Lung (tissue), 17 donors: ENCODE measurements at places on chromosomes 16 and 17. TPM values are rescaled to one million over a fixed set of nuclear protein-coding genes. Genes with fewer than 3 reads are reported as not detected.

DNA sequence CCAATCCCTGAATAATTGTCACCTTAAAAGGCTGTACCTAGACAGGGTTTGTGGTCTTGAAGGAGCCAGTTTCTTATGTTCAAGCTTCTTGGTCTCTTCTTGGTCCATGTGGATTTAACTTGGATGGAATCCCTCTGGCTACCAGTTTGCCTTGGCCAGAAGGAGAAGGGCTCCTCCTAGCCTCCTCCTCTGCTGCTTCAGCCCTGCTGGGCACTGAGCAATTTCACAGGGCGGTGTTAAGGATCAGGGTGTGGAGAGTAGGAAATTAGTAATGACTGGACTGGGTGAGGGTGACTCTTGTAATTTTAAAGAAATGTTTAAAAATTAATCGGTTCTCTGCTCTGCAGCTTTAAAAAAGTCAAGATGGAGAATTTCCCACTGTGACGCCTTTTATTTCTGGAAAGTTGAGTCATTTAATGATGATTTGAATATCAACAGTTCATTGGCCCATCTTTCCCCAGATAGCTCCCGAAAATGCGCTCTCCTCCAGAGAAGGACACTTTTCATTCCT lies 96.4 kb downstream of the MSI2 start:
- peaks cover 5% of the 10 kb centered on the region for H3K36me3 ChIP-seq
- no peaks in the 10 kb centered on the region for H3K27me3 ChIP-seq

DNA sequence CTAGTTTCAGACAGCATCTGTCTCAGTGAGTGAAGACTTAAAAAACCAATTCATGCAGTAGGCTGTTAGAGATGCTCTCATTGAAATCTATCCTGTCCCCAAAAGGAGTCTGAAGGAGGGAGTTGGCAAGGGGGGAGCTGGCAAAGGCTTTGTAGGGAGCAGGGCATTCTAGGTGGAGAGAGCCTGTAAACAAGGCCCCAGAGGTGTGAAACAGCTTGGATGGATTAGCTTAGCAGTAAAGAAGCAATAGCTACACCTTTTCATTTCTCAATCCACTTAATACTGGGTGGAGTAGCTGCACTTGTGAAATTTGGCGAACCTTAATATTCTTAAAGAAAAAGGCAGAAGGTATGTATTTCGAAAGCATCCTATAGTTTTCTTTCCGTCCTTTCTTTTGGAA lies 61.8 kb downstream of the KSR1 start:
- no peaks in the 10 kb centered on the region for H3K36me3 ChIP-seq
- DNase-seq: no peak
- H3K27me3 ChIP-seq: no peaks in the 10 kb centered on the region
- no peaks in the 10 kb centered on the region for H3K4me1 ChIP-seq

DNA sequence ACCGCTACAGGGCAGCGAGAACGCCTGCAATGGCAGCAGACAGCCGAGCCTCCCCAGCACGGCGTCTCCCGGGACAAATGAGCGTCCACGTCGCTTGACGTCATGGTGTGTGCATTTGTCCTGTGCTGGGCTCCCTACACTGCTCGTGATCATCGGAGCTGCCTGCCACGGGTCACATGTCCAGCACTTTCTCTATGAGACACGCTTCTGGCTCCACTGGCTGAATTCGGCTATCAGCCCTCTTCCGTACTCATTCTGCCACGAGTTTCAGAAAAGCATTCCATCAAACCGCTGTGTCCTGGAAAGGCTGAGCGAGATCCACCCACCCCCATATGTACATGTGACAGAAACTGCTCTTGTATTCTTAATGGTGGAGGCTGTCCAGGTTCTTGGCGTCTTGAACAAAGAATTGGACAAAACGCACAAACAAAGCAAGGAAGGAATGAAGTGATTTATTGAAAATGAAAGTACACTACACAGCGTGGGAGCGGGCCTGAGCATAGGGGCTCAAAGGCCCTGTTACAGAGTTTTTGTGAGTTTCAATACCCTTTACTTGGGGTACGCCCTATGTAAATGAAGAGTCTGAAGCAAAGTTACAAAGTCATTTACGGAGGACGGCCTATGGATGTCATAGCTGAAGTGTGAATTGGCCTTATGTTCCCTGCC lies 28.5 kb upstream of the SHCBP1 start:
- no peak overlapping the region for H3K4me3 ChIP-seq
- no peak for DNase-seq
- H3K36me3 ChIP-seq: no peaks in the 10 kb centered on the region

- H3K4me1 ChIP-seq: no peaks in the 10 kb centered on the region
- no peak for DNase-seq
- H3K36me3 ChIP-seq: peaks cover 11% of the 10 kb centered on the region
Measured at GRCh38 chr16:48547530-48547929, 62.5 kb downstream of the N4BP1 start.

- peaks cover 10% of the 10 kb centered on the region for H3K27me3 ChIP-seq
- H3K27ac ChIP-seq: no peak overlapping the region
- H3K36me3 ChIP-seq: no peaks in the 10 kb centered on the region
- H3K4me1 ChIP-seq: no peaks in the 10 kb centered on the region
- DNase-seq: no peak
Measured at GRCh38 chr17:49157784-49158183, 25.2 kb downstream of the B4GALNT2 start.

DNA sequence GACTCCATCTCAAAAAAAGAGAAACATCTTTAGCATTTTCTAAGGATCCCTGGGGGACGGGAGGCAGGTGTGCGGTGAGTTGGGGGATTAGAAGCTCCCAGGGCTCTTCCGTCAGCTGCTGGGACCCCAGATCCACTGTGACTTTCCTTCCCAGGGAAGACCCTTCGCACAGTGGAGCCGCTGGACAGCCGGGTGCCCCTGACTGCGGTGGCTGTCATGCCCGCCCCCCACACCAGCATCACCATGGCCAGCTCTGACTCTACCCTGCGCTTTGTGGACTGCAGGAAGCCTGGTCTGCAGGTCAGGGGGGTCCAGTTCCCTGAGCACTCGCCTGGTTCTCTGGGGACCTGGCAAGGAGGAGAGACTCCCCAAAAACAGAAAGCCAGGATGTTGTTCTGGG lies 7.3 kb upstream of the SERPINF2 start:
- H3K4me3 ChIP-seq: no peak overlapping the region
- no peak for DNase-seq
- no peaks in the 10 kb centered on the region for H3K27me3 ChIP-seq
- H3K4me1 ChIP-seq: peaks cover 9% of the 10 kb centered on the region
- H3K36me3 ChIP-seq: peaks cover 57% of the 10 kb centered on the region

DNA sequence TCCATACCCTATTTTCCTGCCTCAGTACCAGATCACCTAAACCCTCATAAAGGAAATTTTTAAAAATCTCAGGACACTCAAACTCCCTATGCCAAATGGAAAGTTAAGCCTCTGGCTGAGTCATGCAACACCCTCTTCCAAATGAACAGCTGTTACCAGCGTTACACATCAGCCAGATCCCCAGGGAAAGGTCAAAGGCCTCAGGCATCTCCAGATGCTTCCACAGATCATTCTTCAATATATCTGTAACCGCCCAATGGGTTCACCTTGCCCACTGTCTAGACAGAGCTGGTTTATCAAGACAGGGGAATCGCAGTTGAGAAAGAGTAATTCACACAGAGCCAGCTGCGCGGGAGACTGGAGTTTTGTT lies 29.1 kb upstream of the SHCBP1 start:
- H3K27me3 ChIP-seq: no peaks in the 10 kb centered on the region
- no peaks in the 10 kb centered on the region for H3K36me3 ChIP-seq
- no peaks in the 10 kb centered on the region for H3K4me1 ChIP-seq
- no peak for DNase-seq
- no peak overlapping the region for H3K27ac ChIP-seq

DNA sequence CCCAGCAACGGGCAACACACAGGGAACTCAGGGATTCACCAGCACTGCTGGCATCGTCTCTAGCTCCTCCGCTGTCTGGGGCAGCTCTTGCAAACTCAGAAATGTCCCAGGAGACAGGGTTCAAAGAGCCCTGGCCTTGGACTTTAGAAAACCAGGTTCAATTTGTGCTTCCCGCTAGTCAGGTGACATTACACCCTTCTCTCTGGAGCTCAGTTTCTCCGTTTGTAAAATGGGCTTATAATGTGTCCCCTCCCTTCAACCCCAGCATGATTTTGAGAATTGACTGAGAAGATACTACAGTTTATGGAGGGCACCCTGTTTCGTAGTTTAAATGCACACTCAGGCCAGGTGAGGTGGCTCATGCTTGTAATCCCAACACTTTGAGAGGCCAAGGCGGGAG lies 1.9 kb upstream of the MYCBPAP start:
- no peaks in the 10 kb centered on the region for H3K36me3 ChIP-seq
- peaks cover 6% of the 10 kb centered on the region for H3K4me1 ChIP-seq
- H3K27me3 ChIP-seq: no peaks in the 10 kb centered on the region

DNA sequence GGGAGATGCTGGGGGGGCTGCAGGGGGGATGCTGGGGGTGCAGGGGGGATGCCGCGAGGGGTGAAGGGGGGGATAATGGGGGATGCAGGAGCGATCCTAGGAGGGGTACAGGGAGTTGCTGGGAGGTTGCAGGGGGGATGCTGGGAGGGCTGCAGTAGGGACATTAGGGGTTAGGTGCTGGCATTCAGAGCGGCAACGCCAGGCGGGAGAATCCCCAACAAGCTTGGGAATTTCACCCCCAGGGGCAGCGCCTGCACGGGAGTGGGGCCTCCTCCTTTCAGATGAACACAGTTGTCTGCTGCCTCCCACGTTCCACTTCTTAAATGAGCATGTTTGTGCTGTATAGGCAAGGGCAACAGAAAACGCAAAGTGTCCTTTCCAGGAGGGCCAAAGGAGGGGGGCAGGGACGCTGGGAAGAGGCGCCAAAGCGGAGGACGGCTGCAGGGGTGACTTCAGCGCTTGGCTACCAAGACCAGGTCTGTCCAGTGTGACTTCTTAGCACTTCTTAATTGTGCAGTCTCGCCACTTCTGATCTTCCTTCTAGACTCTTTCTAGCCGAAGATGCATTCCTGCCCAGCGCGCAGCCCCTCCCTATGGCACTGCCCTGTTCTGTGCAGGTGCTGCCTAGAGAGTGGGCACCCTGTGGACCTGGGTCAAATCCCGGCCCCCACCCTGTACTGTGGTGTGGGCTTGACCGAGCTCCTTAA lies 2.0 kb upstream of the SLC6A4 start:
- H3K4me1 ChIP-seq: peaks cover 8% of the 10 kb centered on the region
- peak overlapping the region; percentile 1 for H3K4me3 ChIP-seq
- H3K27ac ChIP-seq: no peak overlapping the region
- DNase-seq: no peak
- H3K27me3 ChIP-seq: peaks cover 37% of the 10 kb centered on the region

- peak; percentile 40 for DNase-seq
- H3K4me1 ChIP-seq: no peaks in the 10 kb centered on the region
- no peak overlapping the region for H3K4me3 ChIP-seq
Measured at GRCh38 chr16:58832386-58832895, 98.3 kb upstream of the GOT2 start.

DNA sequence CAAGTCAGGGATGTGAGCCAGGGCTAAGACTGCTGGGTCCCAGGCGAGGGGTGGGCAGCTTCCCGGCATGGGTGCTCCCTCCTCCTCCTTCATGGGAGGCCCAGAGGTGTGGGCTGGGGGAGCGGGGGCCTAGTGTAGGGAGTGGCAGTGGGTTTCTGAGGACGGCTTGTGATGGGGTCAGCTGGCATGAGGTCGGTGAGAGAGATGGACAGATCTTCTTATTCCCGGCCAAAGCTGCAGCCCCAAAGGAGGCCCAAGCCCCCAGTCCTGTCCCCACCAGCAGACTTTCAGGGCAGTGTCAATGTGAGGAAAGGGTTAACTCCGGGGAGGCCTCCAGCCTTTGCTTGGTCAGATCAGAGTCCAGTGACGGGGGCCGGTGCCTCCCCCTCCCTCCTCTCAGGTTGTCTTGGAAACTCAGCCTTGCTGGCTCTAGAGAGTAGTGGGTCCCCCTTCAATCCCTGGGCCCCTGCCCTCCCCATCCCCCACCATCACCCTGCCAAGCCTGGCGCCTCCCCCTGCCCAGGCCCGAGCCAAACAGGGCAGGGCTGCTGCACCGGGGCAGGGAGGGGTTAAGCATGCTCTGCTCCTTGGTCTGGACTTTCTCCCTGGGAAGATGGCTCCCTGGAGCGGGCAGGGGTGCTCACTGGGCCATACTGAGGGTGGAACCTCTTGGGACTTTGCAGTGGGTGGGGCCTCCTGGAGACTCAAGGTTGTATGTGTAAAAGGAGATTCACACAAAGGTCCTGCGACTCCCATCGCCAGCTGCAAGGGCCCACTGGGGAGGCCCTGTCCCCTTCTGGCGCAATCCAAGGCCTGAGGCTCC lies 12.4 kb downstream of the NAT9 start:
- H3K27me3 ChIP-seq: no peaks in the 10 kb centered on the region
- DNase-seq: peak; percentile 94
- H3K4me1 ChIP-seq: peaks cover 55% of the 10 kb centered on the region
- H3K36me3 ChIP-seq: peaks cover 3% of the 10 kb centered on the region

- no peak overlapping the region for H3K4me3 ChIP-seq
- peaks cover 5% of the 10 kb centered on the region for H3K4me1 ChIP-seq
- DNase-seq: no peak
- no peaks in the 10 kb centered on the region for H3K36me3 ChIP-seq
- no peaks in the 10 kb centered on the region for H3K27me3 ChIP-seq
- peak overlapping the region; percentile 92 for H3K27ac ChIP-seq
Measured at GRCh38 chr17:41657176-41657754, 31.4 kb upstream of the EIF1 start.

DNA sequence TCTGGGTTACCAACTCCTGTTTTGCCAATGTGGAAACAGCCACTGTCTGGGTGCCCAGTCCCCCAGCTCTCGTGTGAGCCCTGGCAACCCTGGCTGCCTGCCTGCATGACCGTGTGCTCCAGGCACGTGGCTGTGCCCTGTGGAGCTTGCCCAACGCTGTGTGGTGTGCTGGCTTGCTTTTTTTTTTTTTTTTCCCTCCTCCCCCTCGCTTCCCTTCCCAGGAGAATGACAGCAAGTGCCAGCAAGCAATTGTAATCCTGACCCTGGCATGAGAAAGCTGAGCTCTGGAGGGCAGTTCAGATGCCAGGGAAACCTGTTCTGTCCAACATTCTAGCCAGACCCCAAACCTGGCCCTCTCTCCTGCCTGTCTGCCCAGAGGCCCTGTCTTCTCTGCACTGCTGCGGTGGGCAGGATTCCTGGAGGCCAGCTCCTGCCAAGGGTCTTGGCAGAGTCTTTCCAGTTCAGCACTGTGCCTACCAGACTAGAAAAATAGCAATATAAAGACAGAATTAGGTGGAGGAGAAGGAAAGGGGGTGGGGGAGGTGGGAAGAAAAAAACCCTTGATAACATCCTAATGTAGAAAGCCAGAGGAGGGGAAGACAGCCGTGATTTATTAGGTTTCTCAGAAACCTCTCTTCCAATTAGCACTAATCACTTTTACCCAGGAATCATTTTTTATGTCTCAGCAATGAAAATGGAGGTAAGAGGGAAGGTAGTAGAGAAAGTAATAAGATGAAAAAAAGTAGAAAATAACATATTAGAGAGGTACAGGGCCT lies 9.0 kb downstream of the HLF start:
- no peaks in the 10 kb centered on the region for H3K36me3 ChIP-seq
- no peak overlapping the region for H3K4me3 ChIP-seq
- no peaks in the 10 kb centered on the region for H3K27me3 ChIP-seq
- no peaks in the 10 kb centered on the region for H3K4me1 ChIP-seq
- DNase-seq: no peak
- H3K27ac ChIP-seq: peak overlapping the region; percentile 81

Gene CRISPLD2
- total RNA-seq: 31.3 TPM

Gene ABCC11
- 0.40 TPM for total RNA-seq

Gene FLOT2
- 46.2 TPM for total RNA-seq

Gene OR3A3
- 0.63 TPM for total RNA-seq

Gene TAF15
- total RNA-seq: 138 TPM

Gene SHPK
- total RNA-seq: 15.9 TPM

Gene TSR3
- total RNA-seq: 32.5 TPM

Gene ANKS4B
- 0.11 TPM for total RNA-seq

Gene GFAP
- total RNA-seq: 0.25 TPM

Gene SEC14L1
- total RNA-seq: 171 TPM

Gene HBA1
- 2,695 TPM for total RNA-seq
